Glutamatergic neuron (in vitro differentiated cells): ENCODE measurements at places on chromosomes 4 and X.

- no peak for DNase-seq
These were observed 111.6 kb downstream of the APOOL start for GRCh38 chrX:85115252-85115651.

GRCh38 chr4:168516841-168517240 lies 20.0 kb downstream of the PALLD start:
- DNase-seq: no peak

- no peak for DNase-seq
These were observed 70.9 kb downstream of the EPHA5 start for GRCh38 chr4:65599340-65599739.

GRCh38 chr4:139630991-139631390 lies 34.6 kb upstream of the MGST2 start:
- DNase-seq: no peak

- no peak for DNase-seq
These were observed 675.8 kb upstream of the SLIT2 start for GRCh38 chr4:19575924-19576323.
